AG10803 (cell line): ENCODE measurements at places on chromosomes 2 and 18.

DNA sequence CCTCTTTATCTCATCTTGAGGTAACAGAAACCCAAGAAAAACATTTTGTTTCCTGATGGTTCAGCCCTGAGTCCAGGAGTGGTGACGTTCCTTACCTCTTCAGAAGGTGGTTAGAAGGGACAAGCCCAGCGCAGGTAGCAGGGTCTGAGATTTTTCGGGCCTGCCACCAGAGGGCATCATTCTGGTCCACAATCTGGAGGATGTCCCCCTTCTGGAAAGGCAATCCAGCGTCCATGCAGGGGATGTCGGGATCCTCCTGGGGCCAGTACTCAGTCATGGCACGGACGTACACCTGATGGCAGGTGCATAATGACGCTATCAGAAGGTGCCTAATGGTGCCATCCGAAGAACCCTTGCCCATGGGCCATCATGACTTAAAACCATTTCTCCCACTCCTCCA lies 17.7 kb downstream of the MPP4 start:
- no peak for DNase-seq

- peak; percentile 75 for DNase-seq
Measured at GRCh38 chr2:199462956-199463692, 5.4 kb upstream of the SATB2 start.

DNA sequence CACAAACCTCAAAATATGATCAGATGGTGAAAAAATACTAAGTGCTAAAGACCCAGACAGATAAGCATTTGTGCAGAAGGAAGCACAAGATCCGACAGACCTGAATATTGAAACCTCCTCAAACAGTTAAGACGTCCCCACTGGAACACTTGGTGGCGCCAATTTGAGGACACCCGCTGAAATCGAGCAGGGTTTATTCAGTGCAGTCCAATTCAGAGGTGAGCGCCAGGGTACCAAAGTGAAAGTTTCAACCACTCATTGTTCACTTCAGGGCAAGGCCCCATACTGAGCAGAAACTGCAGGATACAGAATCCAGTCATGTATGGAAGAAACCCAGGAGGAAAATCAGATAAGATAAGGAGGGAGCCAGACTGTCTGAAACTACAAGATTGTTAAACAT lies 417.6 kb downstream of the LRRTM4 start:
- DNase-seq, result no peak

GRCh38 chr2:241865416-241865956 lies 4.0 kb upstream of the RTP5 start:
- no peak for DNase-seq

GRCh38 chr2:11048335-11049008 lies 106.8 kb upstream of the SLC66A3 start:
- no peak for DNase-seq

- DNase-seq, result no peak
Measured at GRCh38 chr18:59049721-59050660, 89.7 kb upstream of the SEC11C start.

DNA sequence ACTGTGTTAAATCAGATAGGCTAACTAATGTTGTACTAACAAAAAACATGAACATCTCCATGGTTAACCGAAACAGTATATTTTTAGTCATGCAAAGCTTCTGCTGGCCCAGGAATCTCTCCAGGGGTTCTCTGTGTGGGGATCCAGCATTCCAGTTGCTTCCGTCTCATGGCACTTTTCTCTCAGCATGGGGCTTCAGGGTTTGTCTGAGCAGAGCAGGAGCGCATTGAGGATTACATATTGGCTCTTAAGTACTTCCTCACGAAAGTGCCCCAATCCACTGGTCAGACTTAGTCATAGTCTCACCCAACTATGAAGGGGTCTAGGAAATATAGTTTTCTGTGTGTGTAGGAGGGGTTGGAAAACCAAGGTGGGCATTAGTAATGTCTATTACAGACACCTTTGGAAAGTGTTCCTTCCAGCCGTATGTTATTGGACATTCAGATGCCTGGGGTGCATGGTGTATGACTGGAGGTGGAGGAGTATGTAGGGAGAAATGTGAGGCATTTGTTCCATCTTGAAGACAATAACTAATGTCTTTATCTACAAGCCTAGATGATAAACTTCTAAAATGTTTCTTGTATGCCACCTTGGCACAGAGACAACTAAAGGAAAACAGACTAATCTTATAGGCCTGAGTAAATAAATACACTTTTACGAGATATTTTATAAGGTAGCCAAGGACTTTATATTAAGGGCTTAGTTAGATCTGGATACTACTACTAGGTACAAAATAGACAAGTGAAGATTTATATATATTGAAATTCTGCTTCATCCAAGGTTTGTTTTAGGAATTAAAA lies 123.8 kb upstream of the ZEB2 start:
- DNase-seq, result no peak

- DNase-seq, result no peak
Measured at GRCh38 chr2:209323738-209324137, 100.1 kb upstream of the MAP2 start.

- DNase-seq, result peak; percentile 64
Measured at GRCh38 chr2:221330436-221330835, 241.7 kb downstream of the EPHA4 start.

- no peak for DNase-seq
Measured at GRCh38 chr2:190339394-190339793, 4.0 kb upstream of the INPP1 start.

- DNase-seq, result peak; percentile 6
Measured at GRCh38 chr18:56835331-56835730, 184.2 kb downstream of the WDR7 start.

DNA sequence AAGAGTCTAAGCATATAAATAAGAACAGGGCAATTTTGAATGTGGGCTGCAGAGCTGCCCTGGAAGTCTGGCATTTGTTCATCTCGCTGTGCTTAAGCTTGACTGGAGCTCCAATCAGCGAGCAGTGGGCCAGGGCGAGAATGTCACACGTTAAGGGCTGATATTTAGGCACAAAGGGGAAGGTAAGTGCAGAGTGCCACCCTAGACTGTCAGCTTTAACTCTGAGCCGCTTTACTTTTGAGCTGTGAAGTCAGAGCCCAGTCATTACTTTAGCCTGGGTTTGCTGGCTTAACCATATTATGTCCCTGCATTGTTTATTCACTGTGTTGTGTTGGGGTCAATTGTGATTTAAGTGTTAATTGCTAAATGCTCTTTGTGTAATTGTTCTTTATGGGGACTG lies 236.1 kb upstream of the SIX3 start:
- DNase-seq, result no peak

GRCh38 chr2:179953359-179953758 lies 53.7 kb downstream of the CWC22 start:
- no peak for DNase-seq

DNA sequence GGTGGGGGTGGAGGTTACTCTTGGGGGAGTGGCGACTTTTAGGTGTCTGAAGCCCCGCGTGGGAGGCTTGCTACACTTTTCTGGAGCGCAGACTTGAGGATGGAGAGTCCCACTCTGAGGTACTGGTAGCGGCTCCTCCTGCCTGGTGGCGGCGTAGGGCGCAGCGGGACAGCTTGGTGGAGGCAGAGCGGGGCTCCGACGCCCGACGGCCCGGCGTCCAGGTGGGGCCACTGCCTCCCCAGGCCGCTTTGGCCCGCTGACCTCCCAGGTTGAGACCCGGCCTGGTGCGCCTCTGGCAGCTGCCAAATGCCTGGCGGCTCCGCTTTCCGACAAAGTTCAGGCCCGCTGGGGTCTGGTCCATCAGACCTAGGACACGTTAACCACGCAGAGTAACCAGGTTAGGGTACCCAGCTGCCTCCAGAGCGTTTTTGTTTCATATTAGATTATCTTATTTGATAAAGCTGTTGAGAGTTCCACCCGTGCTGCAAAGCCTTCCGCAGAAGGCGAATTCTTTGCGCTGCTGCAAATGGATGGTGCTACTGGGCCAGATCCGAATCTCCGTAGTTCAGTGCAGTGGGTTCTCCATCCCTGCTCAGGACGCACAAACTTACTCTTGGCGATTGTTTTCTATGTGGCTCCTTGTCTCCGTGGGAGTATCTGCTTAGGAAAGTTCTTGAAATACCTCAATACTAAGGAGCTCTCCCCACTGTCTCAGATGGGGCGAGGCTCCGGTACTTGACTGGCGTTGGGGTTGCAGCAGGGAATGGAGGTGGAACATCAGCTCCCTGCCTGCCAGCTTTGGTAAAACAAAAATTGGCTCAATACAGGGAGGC lies 405.9 kb downstream of the XIRP2 start:
- DNase-seq, result no peak

- DNase-seq, result no peak
Measured at GRCh38 chr2:240002983-240003382, 22.2 kb downstream of the NDUFA10 start.

- DNase-seq, result no peak
Measured at GRCh38 chr2:206031950-206032567, 53.9 kb downstream of the INO80D start.

GRCh38 chr18:12309683-12310198 lies 1.7 kb downstream of the TUBB6 start:
- peak; percentile 41 for DNase-seq

- peak; percentile 31 for DNase-seq
Measured at GRCh38 chr2:190755772-190756415, 107.0 kb downstream of the NAB1 start.

GRCh38 chr2:88261725-88262124 lies 91.6 kb downstream of the THNSL2 start:
- DNase-seq, result no peak

- DNase-seq, result peak; percentile 10
Measured at GRCh38 chr2:229388731-229389130, 117.6 kb upstream of the PID1 start.

DNA sequence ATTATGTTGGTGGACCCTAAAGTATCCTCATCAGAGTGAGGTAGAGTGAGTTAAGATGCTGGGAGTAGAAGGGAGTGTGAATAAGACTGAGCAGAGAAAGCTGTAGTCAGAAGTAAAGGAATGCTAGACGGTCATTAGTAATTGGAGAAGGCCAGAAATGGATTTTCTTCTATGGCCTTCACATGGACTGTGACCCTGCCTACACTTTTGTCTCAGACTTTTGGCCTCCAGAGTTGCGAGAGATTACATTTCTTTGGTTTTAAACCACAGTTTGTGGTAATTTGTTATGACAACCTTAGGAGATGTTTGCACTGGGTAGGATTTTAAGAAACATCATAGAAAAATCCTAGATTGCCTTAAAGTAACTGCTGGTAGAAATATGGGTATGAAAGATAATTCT lies 1267.7 kb upstream of the TMEFF2 start:
- DNase-seq, result no peak

DNA sequence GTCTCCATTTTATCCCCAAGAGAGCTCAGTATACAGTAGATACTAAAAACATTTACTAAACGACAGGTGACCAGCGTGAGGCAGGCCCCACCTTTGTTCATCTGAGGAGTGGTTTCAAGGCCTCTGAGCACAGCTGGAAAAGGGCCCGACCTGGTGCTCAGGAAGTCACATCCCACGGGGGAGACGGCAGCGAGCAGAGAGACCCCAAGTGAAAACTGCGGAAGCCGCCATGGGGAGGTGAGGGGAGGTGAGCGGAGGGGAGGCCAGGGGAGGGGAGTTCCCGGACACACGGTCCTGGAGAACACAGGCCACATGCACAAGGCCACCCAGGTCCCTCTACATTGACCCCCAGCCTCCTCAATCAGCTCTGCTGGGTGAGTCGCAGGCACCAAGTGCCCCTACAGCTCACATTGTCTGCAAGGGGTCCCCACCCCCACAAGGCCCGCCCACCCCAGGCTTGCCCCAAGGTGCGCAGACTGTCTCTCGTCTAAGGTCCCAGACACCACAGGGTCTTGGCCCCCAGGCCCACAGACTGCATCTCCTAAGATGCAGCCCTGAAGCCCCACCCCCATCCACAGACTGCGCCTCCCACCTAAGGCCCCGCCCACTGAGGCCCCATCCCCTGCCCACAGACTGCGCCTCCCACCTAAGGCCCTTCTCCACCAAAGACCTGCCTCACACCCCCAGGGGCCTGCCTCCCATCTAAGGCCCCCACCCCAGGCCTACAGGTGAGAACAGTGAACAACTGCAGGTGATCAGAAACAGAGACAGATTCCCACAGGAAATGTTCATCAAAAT lies 19.1 kb downstream of the PARD6G start:
- DNase-seq, result no peak

- DNase-seq, result no peak
Measured at GRCh38 chr2:177893880-177894279, 178.7 kb downstream of the PDE11A start.

DNA sequence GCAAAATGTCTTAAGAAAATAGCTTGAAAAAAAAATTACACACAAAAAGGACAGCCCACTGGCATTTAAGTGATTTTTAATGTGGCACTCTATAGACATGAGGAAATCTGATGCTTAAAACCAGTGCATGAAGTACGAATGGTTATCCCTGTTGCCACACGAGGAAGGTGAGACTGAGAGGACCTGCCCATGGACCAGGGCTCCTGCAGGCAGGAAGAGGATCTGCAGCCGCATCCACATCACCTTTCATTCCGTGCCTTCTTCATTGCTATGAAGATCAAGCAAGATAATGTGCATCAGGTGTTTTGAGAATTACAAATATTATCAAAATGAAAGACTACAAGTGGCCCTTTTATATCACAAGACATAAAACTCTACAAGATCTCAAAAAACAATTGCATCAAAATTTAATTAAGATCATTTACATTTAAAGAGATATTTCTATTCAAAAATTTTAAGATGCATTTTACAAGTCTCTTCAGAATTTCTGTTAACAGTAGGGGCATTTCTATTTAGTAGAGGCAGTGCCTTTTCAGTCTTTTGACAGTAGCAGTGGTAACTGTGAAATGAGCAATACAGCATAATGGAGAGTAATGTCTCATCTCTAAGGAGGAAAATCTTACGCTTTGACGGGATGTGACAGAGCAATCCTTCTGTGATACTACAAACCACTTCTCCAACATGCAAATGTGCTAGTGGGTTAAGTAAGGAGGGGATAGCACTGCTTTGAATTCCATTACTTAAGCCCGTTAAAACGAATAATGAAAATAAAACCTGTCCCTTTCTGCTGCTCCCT lies 83.4 kb downstream of the SLC5A7 start:
- no peak for DNase-seq

DNA sequence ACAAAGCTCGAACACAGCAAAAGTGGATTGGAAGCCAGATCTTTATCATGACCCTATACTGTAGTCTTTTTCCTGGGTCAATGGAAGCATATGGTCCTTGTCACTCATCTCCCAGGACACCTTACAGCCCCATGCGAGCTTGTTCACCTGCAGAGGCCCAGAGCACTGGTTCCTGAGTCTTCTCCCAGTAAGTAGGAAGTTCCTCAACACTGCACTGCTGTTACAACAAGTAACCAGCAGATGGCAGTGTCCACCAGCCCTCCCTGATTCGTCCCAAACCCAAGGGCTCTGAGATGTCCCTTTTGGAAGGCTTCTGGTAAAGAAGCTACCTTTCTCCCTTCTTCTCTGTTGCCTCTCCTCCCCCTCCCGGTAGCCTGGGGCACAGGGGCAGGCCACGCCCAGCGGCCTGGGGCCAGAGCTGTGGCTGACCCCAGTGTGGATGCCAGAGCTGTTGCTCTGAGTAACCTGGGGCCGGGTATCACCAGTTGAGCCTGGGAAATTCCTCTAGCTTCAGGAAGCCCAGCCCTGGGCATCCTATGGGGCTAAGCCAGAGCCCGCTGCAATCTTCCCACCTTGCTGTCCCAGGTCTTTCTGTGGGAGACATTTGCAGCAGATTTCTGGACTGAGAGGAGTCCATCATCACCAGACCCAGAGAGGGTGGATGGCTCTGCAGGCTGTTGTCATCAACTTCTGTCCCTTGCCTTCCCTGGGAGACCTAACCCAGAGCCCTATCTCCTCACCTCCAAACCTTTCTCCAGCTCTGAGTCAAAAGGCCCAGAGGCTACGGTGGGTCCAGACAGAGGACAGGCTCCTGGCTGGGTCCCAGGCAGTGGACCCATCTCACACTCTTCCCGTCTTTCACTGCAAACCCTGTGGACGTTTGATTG lies 5.3 kb upstream of the GDF7 start:
- peak; percentile 70 for DNase-seq
